ENCODE measurements at places on chromosomes 2 and 18. TPM values are rescaled to one million over a fixed set of nuclear protein-coding genes. Genes with fewer than 3 reads are reported as not detected.

Gene SERPINB11
- not detected for total RNA-seq

Gene LMAN2L
- total RNA-seq, result 12.7 TPM

Gene ACADL
- not detected for total RNA-seq

Gene UGT1A5
- total RNA-seq, result not detected

Gene ONECUT2
- total RNA-seq, result under 0.01 TPM

Gene SLC9A2
- total RNA-seq, result under 0.01 TPM

Gene CFC1
- not detected for total RNA-seq

Gene AKAIN1
- total RNA-seq, result not detected

Gene CXCR2
- not detected for total RNA-seq

Gene ANKRD30BL
- total RNA-seq, result not detected

Gene UPP2
- not detected for total RNA-seq

Gene KIF5C
- total RNA-seq, result 0.29 TPM

Gene WDR12
- total RNA-seq, result 31.0 TPM

Gene LOXHD1
- not detected for total RNA-seq

Gene ST8SIA5
- not detected for total RNA-seq

Gene ASXL3
- 0.57 TPM for total RNA-seq

Gene PAX8
- 1.3 TPM for total RNA-seq

Gene STK36
- total RNA-seq, result 14.7 TPM

Gene NDC80
- total RNA-seq, result 9.1 TPM

Gene M1AP
- total RNA-seq, result not detected

Gene DUSP19
- 2.6 TPM for total RNA-seq

Gene CNDP1
- total RNA-seq, result not detected

Gene ATP8B1
- 80.7 TPM for total RNA-seq

Gene DCDC2C
- total RNA-seq, result not detected

Gene EDAR
- total RNA-seq, result not detected

Gene ASIC4
- not detected for total RNA-seq

Gene CCDC138
- 9.2 TPM for total RNA-seq

Gene DOK1
- total RNA-seq, result 14.7 TPM

Gene DYNAP
- total RNA-seq, result not detected

Gene SPR
- 40.2 TPM for total RNA-seq

Gene SERPINB10
- total RNA-seq, result not detected

Gene TMEM17
- 2.2 TPM for total RNA-seq

Gene C1QL2
- total RNA-seq, result not detected

Gene OTOS
- not detected for total RNA-seq
